GM23248 (cell line): ENCODE measurements at places on chromosomes 13 and 19.

- DNase-seq: no peak
These were observed 3.8 kb downstream of the TNNT1 start for GRCh38 chr19:55145232-55145631.

- peak; percentile 22 for DNase-seq
These were observed 180.4 kb downstream of the RBM26 start for GRCh38 chr13:79225487-79226232.

GRCh38 chr13:31522396-31522795 is 216.9 kb upstream of the RXFP2 start:
- DNase-seq: no peak

- no peak for DNase-seq
These were observed 283.5 kb upstream of the DACH1 start for GRCh38 chr13:72150502-72150901.

- peak; percentile 76 for DNase-seq
These were observed 4.0 kb downstream of the C19orf38 start for GRCh38 chr19:10852098-10852800.

- peak; percentile 72 for DNase-seq
These were observed 33.8 kb upstream of the GARRE1 start for GRCh38 chr19:34220472-34221063.

DNA sequence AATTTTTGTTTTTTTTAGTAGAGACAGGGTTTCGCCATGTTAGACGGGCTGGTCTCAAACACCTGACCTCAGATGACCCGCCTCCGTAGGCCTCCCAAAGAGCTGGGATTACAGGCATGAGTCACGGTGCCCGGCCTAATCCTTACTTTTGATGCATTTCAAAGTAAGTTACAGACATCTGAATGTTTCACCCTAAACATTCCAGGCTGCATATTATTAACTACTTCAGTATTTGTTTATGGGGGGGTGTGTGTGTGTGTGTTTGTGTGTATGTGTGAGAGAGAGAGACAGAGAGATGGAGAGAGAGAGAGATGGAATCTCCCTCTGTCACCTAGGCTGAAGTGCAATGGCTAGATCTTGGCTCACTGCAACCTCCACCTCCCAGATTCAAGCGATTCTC is 13.1 kb downstream of the SULT2B1 start:
- peak; percentile 76 for DNase-seq

GRCh38 chr19:10074153-10074552 is 12.0 kb upstream of the SHFL start:
- peak; percentile 53 for DNase-seq
